ENCODE measurements at places on chromosomes 11 and 22. TPM values are rescaled to one million over a fixed set of nuclear protein-coding genes. Genes with fewer than 3 reads are reported as not detected.

DNA sequence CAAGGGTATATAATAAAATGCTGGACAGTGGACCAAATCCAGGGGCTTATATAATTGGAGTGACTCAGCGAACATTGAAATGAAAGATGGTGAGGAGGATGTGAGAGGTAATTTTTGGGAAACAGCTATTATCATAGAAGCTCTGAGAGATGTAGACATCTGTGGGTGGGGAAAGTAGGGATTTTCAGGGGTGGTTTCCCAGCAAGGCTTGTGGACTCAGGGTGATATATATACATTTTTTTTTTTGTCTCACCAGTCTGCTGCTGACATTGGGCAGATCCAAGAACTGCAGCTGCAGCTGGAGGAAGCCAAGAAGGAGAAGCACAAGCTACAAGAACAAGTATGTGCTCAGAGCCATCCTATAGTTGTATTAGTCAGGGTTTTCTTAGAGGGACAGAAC is 208.1 kb downstream of the MYO18B start:
- H3K4me1 ChIP-seq: no peaks in the 10 kb centered on the region
- peak; percentile 43 for DNase-seq
- H3K4me3 ChIP-seq: no peak overlapping the region
- H3K27me3 ChIP-seq: no peaks in the 10 kb centered on the region
- H3K36me3 ChIP-seq: no peaks in the 10 kb centered on the region

The GRM5 gene
- total RNA-seq: not detected

- H3K27me3 ChIP-seq: peaks cover 10% of the 10 kb centered on the region
- H3K4me3 ChIP-seq: no peak overlapping the region
- no peaks in the 10 kb centered on the region for H3K4me1 ChIP-seq
- H3K27ac ChIP-seq: no peak overlapping the region
- H3K36me3 ChIP-seq: no peaks in the 10 kb centered on the region
Measured at GRCh38 chr11:94737171-94737611, 31.0 kb upstream of the AMOTL1 start.

DNA sequence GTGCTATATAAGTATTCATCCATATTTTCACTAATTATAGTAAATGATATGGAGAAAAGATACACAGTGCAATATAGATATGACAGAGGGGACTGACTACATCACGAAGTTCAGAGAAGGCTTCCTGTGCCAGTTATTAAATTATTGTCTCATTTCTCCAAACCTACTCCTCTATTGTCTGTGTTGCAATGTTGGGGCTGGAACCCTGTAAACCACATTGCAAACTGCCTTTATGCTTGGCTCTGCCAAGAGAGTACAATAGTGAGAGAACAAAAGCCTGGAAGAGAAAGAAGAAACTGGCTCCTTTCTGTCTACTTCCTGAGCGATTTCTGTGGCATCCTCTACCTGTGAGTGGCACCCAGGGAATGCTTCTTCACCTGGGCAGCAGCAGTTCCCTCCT is 46.4 kb downstream of the ME3 start:
- no peak overlapping the region for H3K4me3 ChIP-seq
- H3K27me3 ChIP-seq: no peaks in the 10 kb centered on the region
- no peak for DNase-seq
- no peaks in the 10 kb centered on the region for H3K4me1 ChIP-seq
- H3K27ac ChIP-seq: no peak overlapping the region
- no peaks in the 10 kb centered on the region for H3K36me3 ChIP-seq

GRCh38 chr11:15716550-15716949 is 601.8 kb downstream of the INSC start:
- no peaks in the 10 kb centered on the region for H3K27me3 ChIP-seq
- no peaks in the 10 kb centered on the region for H3K36me3 ChIP-seq
- no peak overlapping the region for H3K4me3 ChIP-seq
- no peak overlapping the region for H3K27ac ChIP-seq
- DNase-seq: no peak
- H3K4me1 ChIP-seq: no peaks in the 10 kb centered on the region

DNA sequence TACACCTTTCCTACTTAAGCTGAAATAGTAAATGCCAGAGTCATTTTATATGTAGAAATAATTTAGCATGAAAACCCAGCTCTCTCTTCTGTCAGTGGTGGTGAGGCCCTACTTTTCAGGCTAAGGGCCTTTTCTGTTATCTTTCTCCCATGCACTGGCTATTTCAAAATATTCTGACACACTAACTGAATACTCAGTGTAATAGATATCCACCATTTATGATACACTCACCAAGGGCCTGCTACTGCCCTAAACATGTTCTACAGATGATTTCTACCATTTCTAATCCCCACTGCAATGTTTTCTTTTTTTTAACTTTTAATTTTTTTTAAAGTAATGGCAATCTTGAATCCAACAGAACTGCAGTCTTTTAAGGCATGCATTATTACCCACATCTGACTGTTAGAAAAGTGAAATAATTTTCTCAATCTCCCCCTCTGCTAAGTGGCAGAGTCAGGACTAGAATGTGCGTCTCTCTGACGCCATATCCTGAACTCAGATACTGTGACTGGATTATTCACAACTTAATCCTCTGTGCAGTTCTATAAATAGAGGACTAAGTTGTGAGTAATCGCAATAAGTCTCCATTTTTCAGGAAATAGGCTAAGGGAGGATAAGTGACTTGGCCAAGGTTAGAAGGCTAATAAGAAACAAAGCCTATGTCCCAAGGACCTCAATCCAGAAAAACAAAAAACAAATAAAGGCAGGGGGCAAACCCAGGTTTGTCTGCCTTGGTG is 44.0 kb downstream of the GRAMD1B start:
- no peak overlapping the region for H3K27ac ChIP-seq
- H3K4me3 ChIP-seq: no peak overlapping the region
- DNase-seq: no peak
- H3K36me3 ChIP-seq: no peaks in the 10 kb centered on the region

- no peaks in the 10 kb centered on the region for H3K36me3 ChIP-seq
- no peaks in the 10 kb centered on the region for H3K4me1 ChIP-seq
- H3K4me3 ChIP-seq: no peak overlapping the region
- H3K27me3 ChIP-seq: no peaks in the 10 kb centered on the region
Measured at GRCh38 chr11:117535201-117535849, 207.7 kb downstream of the CEP164 start.

DNA sequence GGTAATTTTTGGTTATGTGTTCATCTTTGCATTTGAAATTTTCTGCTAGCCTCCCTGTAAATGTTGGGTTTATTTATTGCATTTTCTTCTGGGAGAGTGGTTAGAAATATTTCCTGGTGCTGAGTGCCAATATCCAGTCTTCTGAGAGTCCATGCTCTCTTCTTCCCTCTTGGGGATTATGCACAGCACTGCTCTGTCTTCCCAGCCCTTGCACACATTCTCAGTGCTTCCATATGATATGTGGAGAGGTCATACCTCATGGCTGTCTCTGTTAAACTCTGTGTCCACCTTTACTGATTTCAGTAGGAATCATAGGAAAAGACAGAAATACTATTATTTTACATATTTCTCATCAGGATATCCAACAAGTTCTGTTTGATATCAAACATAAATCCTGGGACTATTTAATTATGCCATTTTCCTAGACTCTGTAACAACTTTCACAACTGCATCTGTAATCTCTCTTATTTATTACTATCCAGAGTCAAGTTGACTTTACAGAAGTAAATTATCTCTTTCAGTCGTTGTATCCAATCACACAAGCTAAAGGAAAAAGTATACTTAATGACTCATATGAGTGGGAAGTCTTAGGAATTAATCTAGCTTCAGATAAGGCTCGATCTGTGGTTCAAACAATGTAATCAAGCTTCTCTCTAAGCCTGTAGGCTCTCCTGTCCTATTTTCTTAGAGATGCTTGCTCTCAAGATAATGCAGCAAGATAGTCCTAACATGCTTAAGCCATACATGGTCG is 2.7 kb upstream of the NXPE1 start:
- H3K36me3 ChIP-seq: no peaks in the 10 kb centered on the region
- no peak overlapping the region for H3K27ac ChIP-seq
- H3K4me1 ChIP-seq: no peaks in the 10 kb centered on the region
- H3K27me3 ChIP-seq: 0 out of 2 replicates have a peak, but pooled peaks cover 4% of the 10 kb centered on the region
- DNase-seq: no peak

GRCh38 chr11:95301474-95301873 is 70.5 kb upstream of the SESN3 start:
- no peaks in the 10 kb centered on the region for H3K36me3 ChIP-seq
- no peak overlapping the region for H3K4me3 ChIP-seq
- H3K4me1 ChIP-seq: peaks cover 9% of the 10 kb centered on the region
- H3K27me3 ChIP-seq: no peaks in the 10 kb centered on the region

The OR52N1 gene
- total RNA-seq: not detected

GRCh38 chr11:112281726-112282125 is 21.1 kb upstream of the PLET1 start:
- no peaks in the 10 kb centered on the region for H3K36me3 ChIP-seq
- H3K27ac ChIP-seq: no peak overlapping the region
- H3K27me3 ChIP-seq: no peaks in the 10 kb centered on the region
- H3K4me1 ChIP-seq: no peaks in the 10 kb centered on the region
- no peak overlapping the region for H3K4me3 ChIP-seq

The TYR gene
- total RNA-seq: not detected

The RHOD gene
- total RNA-seq: 2.6 TPM

GRCh38 chr22:17946662-17947367 is 77.5 kb downstream of the MICAL3 start:
- H3K27me3 ChIP-seq: no peaks in the 10 kb centered on the region
- DNase-seq: no peak
- H3K4me3 ChIP-seq: no peak overlapping the region
- H3K4me1 ChIP-seq: peaks cover 24% of the 10 kb centered on the region
- peak overlapping the region; percentile 75 for H3K27ac ChIP-seq
- peaks cover 6% of the 10 kb centered on the region for H3K36me3 ChIP-seq

DNA sequence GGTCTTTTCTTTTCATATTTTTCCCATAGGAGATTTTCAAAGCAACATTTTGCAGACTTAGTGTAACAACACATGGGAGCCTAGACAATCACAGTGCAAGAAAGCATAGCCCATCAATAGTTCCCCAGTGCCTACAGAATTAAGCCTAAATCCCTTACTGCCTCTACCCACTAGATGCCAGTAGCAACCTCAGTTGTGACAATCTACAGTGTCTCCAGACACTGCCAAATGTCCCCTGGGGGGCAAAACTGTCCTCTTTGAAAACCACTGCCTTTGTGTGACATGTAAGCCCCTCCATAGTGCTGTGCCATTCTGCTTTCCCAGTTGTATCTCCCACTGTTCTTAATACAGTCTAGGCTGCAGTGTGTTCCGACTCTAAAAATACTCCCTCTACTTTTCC is 1329.0 kb downstream of the LRRC4C start:
- no peaks in the 10 kb centered on the region for H3K27me3 ChIP-seq
- no peaks in the 10 kb centered on the region for H3K4me1 ChIP-seq
- no peak overlapping the region for H3K27ac ChIP-seq
- no peak for DNase-seq
- H3K4me3 ChIP-seq: no peak overlapping the region
- no peaks in the 10 kb centered on the region for H3K36me3 ChIP-seq

The RPUSD4 gene
- total RNA-seq: 40.6 TPM

DNA sequence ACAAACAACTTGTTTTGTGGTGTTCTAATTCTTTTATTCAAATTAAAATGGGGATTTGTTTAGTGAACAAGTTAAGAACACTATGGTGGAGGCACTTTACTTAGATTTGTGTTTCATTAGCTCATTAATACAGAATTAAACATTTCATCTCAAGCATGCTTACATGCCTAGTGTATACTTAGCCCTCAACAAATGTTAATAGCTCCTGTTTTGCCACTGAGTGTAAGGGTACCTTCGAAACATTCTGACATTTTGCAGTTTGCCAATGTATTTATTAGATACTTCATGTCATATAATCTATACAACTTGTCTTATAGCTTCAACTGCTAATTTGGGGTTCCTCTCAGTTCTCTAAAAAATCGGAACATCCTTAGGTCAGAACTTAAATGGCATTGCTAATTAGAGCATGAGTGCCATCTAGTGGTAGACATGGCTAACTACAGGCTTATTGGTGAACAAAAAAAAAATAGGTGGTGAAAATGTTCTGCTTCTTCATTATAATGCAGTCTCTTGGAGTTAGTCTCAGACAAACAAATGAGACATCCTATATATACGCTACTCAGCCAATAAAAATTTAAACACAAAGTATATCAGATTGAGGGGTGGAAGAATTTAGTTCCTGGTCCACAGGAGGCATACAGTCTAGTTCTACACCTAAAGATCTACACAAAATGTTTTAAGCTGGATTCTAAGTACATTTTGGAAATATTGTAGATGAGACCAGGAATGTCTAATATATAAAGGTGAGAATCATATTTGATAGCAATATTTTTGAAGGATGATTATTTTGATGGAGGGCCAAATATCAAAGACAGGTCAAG is 4.9 kb upstream of the CNTN5 start:
- no peaks in the 10 kb centered on the region for H3K27me3 ChIP-seq
- H3K27ac ChIP-seq: no peak overlapping the region
- H3K4me3 ChIP-seq: no peak overlapping the region
- H3K36me3 ChIP-seq: no peaks in the 10 kb centered on the region

DNA sequence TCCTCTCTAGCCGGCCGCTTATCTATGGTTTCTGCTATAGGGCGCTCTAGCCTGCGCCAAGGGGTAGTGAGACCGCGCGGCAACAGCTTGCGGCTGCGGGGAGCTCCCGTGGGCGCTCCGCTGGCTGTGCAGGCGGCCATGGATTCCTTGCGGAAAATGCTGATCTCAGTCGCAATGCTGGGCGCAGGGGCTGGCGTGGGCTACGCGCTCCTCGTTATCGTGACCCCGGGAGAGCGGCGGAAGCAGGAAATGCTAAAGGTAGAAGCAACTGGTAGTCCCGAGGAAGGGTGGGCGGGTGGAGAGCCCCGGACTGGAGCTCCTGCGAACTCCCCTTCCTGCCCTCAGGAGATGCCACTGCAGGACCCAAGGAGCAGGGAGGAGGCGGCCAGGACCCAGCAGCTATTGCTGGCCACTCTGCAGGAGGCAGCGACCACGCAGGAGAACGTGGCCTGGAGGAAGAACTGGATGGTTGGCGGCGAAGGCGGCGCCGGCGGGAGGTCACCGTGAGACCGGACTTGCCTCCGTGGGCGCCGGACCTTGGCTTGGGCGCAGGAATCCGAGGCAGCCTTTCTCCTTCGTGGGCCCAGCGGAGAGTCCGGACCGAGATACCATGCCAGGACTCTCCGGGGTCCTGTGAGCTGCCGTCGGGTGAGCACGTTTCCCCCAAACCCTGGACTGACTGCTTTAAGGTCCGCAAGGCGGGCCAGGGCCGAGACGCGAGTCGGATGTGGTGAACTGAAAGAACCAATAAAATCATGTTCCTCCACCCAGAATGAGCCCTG is at the start of the genes LBHD1 and UQCC3:
Gene LBHD1 (minus strand): TSS at position 660 of the 782 bp plus-strand sequence. CDS start 2,236 bp downstream, outside the sequence.
Gene UQCC3 (plus strand): TSS at position 66 of the 782 bp plus-strand sequence. CDS start 73 bp downstream, at position 139.
- no peak for DNase-seq
- no peaks in the 10 kb centered on the region for H3K27me3 ChIP-seq
- peaks cover 19% of the 10 kb centered on the region for H3K4me1 ChIP-seq

- H3K4me3 ChIP-seq: no peak overlapping the region
- peak; percentile 53 for DNase-seq
- H3K27ac ChIP-seq: peak overlapping the region; percentile 7
- peaks cover 32% of the 10 kb centered on the region for H3K4me1 ChIP-seq
- no peaks in the 10 kb centered on the region for H3K27me3 ChIP-seq
Measured at GRCh38 chr11:9745411-9746211, 81.7 kb downstream of the SWAP70 start.

- no peak overlapping the region for H3K4me3 ChIP-seq
- H3K27ac ChIP-seq: no peak overlapping the region
- no peak for DNase-seq
- no peaks in the 10 kb centered on the region for H3K4me1 ChIP-seq
- H3K36me3 ChIP-seq: no peaks in the 10 kb centered on the region
Measured at GRCh38 chr11:131301306-131301705, 69.1 kb upstream of the NTM start.
